ENCODE measurements at places on chromosomes 2 and 18.

DNA sequence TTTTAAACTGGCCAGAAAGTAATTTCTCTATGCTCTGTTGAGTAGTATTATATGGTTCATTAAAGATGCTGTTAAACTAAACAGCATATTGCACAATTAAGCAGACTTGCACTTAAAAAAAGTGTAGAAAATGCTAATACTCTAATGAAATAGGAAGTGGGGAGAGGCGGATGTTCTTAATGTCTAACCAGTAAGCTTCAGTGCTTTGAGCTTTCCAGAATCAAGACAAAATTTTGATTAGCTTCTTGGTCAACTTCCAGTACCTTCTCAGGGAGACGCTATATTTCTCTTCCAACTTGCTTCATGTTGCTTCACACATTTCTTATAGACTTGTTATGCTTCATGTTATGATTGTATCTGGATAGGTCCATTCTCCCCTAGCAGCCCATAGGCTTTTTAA, 89.1 kb downstream of the MAP2 start:
- no peak for DNase-seq

- DNase-seq, result no peak
Observed at GRCh38 chr2:131425231-131425941, 50.5 kb upstream of the TUBA3D start.

- DNase-seq, result no peak
Observed at GRCh38 chr18:59547581-59548182, 149.5 kb downstream of the CCBE1 start.

DNA sequence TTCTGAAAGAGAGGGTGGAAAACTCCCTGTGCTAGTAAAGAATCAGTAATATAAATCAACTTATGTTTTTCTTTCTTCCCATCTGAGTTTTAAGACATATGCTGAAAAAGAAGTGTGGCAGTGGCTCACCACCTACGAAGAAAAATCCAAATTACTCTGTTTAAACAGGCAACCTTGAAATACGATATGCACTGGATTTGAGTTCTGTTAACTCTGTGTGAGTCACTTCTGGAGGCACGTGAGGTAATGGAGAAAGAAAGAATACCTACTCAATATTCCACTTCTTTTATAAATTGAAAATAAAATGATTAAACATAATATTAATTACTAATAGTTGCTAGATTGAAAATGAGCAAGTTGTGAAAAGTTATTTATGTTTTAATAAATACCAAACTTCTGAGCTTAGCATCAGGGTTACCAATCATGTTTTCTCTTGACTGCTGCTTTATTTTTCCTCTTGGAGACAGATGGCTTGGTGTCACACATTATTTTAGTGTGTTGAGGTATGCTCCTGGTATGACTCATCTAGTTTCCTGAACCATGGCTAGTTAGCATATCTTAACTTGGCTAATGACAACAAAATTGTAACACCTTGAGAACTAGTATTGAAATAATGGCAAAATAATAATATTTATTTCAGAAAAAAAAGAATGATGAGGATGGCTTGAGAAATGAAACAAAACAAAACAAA, 1705.5 kb upstream of the PIK3C3 start:
- DNase-seq, result no peak

- no peak for DNase-seq
Observed at GRCh38 chr2:51667679-51668078, 635.7 kb upstream of the NRXN1 start.

- DNase-seq, result no peak
Observed at GRCh38 chr2:161124201-161124600, 36.0 kb upstream of the TANK start.

DNA sequence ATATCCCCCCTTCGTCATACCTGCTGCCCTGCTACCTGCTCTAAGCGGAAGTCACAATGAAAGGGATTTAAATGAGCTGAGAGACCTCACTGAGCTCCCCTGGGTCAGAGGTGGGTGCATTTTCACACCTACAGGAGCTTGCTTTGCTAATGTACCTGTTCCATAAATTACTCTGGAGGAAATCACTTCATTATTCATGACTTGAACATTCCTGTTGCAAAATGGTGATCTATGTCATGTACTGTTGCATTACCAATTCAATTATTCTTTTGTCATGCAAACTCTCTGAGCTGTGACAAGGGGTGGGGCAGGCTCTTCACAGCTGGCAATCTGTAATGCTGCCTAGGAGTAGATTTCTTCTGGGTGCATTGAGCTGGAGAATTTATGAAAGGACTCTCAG, 761.3 kb downstream of the TSN start:
- no peak for DNase-seq

- no peak for DNase-seq
Observed at GRCh38 chr2:134764164-134764563, 45.4 kb upstream of the TMEM163 start.

DNA sequence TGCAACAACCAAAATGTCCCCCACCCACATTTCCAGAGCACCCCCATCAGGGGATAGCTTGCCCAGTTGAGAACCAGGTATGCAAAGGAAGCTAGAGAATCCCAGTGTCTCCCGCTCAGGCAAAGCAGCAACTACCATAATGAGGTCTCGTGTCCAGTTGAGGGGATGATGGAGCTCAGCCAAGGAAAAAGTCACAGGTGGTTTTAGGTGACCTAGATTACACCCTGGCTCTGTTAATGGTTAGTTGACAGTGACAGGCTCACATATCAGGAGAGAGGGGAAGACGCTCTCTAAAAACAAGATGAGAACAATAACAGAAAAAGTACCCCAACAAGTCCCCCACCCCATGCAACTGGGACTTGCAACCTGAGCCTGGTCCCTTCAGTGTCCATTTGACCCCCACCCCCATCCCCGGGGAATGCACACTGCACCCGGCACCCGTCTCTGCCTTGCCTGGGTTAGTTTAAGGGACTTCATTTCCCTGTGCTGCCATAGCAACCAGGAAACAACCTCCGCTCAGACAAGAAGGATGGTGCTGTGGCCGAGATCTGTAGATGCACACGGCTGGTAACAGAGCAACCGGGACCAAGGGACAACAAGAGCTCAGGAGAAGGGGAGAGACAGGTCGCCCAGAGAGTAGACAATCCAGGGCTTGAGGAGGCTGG, at the start of gene KIAA2012:
KIAA2012 (plus strand) TSS at position 519 of the 665 bp plus-strand sequence. CDS start 373 bp downstream, outside the sequence.
- DNase-seq, result no peak

GRCh38 chr18:21896732-21897336, 156.2 kb downstream of the MIB1 start:
- no peak for DNase-seq

DNA sequence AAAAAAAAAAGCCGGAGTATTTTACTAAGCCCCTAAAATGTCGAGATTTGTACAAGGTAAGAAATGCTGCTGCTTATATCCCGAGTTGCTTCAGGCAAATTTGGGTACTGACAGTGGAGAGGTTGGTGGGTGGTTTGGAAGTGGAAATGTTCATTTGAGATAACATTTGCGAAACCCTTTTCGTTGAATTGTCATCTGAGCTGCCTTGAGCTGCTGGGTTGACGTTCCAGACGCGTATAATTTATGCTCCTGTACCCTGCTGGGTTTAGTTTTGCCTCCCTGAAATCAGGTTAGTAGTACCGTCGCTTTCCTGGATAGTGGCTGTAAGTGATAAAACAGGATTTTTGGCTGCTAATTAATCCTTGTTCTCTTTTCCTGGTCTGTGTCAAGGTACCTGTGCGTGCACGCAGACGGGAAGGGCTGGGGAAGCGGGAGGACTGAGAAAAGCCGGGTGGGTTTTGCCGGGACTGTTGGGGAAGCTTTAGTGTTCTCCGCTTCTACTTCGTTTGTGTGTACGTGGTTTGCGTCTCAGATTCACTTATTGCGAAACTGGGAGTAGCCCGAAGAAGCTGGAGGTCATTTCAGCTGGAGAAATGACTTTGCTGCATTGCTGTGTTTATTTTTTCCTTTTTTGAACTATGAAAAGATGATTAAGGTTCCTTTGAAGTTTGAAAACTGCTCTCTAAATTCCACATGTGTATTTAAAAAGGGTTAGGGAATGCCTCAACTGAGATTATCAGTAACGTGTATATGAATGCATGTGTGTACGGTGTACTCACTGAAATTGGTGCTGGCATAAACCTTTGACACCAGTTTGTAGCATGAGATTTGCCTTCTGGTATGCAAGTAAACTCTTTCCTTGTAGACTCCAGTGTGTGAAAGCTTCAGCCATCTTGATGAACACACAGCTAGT, 709 bp downstream of the UGP2 start:
- peak; percentile 44 for DNase-seq

- no peak for DNase-seq
Observed at GRCh38 chr2:212882626-212883025, 268.8 kb downstream of the IKZF2 start.

DNA sequence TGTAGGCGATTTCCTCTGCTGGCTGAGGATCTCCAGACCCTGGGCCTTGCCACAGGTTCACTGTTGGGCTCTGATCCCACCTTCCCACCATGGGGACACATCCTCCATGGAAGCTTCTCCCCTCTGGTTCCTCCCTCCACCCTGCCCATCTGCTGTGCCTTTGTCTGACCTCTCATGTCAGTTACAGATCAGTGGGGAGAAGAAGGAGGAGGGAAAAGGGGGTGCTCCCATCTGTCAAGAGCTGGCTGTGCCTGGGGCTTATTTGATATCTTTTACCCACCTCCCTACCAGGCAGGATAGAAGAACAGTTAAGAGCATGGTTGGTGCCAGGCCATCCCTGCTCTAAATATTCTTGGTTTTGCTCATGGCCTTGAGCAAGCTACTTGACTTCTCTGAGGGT, 12.3 kb upstream of the DNAJB2 start:
- no peak for DNase-seq

DNA sequence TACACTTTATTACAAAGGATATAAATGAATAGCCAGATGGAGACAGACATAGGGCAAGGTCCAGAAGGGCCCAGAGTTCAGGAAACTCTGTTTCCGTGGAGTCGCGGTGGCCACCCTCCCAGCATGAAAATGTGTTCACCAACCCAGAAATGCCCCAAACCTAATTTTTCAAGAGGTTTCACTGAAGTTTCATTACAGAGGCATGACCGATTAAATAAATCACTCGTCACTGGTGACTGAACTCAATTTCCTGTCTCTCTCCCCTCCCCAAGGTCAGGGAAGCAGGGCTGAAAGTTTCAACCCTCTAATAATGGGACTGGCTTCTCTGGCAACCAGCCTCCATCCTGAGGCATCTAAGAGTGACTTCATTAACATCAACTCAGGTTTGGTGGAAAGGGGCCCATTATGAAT, 22.4 kb downstream of the USP40 start:
- DNase-seq, result no peak

DNA sequence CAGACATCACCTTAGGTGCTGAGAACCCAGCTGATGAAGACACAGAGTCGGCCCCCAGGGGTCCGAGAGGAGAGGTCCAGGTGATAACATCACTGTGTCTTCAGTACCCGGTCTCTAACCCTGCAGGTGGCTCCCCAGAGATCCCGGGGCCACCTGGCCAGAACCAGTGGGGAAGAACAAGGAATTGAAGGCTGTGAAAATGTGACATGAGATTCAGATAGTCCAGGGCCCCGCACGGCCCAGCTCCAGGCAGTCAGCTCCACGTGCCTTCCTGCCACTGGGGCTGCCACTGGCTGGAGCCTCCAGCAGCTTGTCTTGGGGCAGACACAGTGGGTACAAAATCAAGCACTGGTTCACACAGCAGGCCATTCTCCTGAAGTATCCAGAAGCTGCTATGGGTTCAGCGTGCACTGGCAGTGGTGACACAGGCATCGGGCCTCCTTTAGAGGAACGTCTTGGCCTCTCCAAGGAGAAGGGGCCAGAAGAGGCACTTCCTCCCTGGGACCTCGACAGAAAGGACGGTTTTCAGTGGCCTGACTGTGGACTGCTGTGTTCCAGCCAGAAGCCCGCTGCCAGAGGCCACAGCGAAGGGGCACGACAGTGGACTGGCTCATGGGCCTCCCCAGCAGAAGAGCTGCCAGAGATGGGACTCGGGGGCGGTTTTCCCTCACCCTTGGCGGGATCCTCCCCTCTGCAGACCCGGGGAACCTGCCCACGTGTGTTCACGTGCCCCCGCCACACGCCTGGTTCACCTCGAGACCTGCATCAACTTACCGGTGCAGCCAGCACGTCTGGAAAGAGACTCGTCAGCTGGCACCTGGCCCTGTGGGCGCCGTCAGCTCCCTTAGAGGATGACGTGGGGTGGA, 150.4 kb downstream of the HDAC4 start:
- no peak for DNase-seq

- no peak for DNase-seq
Observed at GRCh38 chr2:126906781-126907180, 8.1 kb downstream of the TEX51 start.

DNA sequence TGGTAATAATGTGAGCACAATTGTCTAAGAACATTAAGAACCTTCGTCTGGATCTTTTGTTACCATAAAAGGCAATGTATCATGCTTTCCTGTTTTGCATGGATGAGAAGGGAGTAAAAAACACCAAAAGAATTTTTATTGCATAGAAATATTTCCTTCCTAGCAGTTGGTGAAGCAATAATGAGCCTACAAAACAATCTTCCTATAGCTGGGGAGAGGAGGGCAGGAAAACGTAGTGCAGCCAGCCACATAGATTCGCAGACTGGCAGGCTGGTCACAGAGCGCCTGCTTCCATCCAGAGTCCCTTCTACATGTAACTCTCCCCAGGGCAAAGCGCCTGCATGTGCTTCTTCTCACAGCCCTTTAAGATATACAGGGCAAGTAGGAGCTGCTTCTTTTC, 190.4 kb downstream of the BABAM2 start:
- DNase-seq, result no peak

DNA sequence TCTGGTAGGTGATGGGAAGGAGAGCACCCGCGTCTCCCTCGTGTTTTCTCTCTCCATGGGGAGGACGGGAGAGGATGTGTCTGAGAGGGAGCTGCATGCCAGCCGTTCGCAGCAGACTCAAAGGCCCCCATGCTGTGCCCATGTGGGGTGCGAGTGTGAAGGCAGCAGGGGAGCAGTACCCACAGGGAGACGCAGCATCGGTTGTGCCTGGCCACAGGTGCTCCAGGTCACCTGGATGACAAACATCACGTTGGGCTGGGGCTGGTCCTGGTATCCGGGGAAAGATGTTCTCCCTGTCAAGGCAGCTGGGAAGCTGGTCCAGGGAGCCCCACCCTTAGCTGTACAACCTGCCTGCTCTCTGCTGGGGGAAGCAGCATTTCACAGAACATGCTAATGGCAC, 119.5 kb upstream of the SALL3 start:
- no peak for DNase-seq

- DNase-seq, result no peak
Observed at GRCh38 chr2:3480352-3481010, 38.9 kb downstream of the ADI1 start.

DNA sequence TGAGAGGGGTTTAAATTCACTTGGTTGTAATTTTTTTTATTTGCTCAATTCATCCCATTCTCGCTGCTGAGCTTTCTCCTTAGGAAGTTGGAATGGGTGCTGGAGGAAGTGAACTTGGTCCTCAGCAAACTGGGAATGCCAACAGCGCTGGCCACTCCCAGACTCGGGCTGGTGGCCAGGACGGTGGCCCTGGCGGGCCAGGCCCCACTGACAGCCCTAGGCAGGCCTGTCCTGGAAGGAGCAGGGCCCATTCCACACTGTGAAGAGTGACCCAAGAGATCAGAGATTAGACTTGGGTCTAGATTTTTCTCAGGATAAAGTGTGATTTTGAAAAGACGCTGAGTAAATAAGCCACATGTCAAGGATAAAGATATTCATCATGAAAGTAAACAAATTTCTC, 132.7 kb downstream of the HDAC4 start:
- DNase-seq, result no peak

All from GF-D8 (cell line).